ENCODE measurements at places on chromosomes 3 and 15.

- DNase-seq, result no peak
Measured at GRCh38 chr15:40793216-40793989, 13.5 kb upstream of the ZFYVE19 start.

DNA sequence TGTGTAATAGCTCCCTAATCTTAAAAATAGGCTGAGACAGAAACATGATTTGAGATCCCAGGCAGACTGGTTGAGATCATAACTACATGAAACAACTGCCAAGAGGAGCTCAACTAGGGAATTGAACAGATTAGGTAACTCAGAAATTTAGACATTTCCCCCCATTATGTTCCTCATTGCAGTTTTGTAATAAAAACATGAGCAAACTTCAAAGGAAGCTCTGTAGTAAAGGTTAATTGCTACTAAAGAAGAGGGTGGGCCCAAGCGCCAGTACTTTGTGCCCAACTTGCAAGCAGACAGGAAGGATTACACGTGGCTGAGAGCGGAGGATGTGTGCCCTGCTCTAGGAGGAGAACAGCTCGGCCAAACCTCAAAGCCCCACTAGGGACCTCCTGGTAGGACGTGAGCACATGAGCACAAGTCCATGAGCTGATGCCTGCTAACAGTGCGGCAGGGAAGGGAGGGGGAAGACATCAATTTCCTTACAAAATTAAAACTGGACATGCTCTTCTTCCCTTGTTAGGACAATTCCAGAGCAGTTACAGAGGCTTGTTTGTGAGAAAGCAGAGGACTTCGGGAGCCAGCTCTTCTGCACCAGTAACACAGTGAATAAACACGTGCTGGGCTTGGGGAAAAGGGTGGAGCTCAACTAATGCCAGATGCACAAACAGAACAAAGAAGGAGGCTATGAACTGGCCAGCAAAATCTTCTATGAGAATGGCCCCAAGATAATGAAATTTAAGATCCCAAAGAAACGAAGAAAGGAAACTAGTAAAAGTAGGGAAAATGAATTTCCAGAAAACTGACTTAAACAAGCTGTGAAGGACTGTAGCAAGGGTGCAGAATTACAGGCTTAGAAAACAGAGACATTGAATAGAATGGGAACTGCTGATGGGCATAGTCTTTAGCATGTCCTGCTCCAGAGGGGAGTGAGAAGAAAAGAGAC lies 275.5 kb downstream of the MECOM start:
- DNase-seq, result no peak

DNA sequence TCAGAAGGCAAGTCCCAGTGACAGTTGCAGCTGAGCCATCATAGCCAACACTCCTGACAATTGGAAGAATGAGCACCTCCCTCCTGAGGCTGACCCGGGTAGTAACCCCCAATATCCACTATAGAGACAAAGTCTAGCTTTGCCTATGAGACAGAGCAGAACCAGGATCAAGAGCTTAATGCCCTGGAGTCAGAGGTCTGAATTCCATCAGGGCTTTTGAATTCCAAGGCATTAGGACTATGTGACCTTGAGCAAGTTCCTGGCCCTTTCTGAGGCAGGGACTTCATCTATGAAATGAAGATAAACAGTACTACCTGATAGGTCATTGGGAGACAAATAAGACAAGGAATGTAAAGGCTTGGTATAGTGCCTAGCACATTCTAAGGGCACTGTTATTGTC lies 3.1 kb upstream of the INAFM2 start:
- DNase-seq, result no peak

DNA sequence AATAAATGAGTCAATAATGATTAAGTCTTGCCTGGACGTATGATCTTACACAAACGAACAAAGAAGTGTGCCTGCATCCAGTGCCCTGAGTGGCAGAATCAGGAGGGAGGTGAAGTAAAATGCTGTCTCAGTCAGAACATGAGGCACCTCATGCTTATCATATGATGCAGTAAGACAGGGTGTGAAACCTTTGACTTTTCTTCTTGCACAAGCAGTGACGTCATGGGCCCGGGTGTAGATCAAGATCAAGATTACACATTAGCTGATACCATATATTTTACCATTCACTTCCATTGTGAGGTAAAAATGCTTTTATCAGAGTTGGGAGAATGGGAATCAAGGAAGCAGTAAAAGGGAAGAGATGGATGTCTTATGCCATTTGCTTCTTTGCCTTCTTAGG lies 291.6 kb upstream of the PLSCR5 start:
- DNase-seq, result no peak

- DNase-seq, result no peak
Measured at GRCh38 chr15:96218623-96219455, 111.7 kb upstream of the NR2F2 start.

DNA sequence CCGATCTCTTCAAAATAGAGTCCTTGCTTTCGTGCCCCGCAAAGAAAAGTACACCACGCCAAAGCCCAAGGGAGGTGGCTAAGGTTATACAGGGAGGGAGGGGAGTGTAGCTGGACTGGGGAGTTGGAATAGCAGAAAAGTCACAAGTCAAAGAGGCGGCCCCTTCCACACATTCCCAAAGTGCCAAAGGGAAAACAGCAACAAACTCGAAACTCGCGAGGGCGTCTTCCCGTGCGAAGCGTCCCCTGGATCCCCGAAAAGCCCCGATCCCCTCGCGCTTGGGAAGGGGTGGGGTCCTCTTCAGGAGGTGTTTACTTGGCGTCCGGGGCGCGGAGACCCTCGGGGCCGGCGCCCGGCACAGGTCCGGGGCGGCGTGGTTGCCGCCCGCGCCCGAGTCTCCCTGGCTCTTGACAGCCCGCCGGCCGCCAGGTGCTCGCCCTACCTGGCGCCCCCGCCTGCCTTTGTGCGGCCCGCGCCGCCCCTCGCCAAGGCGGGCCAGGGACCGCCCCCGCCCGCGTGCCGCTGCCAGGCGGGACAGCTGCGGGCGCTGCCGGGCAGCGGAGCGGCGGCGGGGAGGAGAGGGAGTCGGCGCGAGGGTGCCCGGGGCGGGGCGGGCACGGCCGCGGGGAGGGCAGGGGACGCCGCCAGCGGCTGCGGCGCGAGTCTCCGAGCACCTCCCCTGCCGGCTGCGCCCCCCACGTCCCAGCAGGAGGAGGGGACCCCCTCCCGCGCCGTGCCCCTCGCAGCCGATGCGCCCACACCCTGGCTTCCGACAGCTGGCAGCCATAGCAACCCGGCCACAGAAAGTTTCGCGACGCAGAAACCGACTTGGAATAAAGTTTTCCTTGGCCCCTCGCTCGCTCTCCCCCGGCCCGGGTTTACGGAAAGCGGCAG lies 966 bp downstream of the MYO1E start:
- no peak for DNase-seq

DNA sequence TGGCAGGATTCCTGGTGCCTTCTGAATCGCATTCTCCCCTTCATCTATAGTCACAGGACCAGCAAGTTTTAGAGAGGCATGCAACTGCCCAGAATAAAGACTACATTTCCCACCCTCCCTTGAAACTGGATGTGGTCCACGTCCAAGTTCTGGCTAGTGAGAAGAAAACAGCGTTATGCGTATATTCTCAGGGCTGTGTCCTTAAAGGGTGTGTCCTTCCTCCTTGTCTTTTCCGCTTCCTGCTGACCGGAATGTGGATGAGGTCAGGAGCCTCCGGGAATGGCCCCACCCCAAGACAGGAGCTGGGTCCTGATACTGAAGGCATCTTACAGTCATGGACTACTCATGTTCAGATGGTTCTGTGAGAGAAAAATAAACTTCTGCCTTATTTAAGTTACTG lies 20.2 kb downstream of the CHST2 start:
- DNase-seq, result no peak

DNA sequence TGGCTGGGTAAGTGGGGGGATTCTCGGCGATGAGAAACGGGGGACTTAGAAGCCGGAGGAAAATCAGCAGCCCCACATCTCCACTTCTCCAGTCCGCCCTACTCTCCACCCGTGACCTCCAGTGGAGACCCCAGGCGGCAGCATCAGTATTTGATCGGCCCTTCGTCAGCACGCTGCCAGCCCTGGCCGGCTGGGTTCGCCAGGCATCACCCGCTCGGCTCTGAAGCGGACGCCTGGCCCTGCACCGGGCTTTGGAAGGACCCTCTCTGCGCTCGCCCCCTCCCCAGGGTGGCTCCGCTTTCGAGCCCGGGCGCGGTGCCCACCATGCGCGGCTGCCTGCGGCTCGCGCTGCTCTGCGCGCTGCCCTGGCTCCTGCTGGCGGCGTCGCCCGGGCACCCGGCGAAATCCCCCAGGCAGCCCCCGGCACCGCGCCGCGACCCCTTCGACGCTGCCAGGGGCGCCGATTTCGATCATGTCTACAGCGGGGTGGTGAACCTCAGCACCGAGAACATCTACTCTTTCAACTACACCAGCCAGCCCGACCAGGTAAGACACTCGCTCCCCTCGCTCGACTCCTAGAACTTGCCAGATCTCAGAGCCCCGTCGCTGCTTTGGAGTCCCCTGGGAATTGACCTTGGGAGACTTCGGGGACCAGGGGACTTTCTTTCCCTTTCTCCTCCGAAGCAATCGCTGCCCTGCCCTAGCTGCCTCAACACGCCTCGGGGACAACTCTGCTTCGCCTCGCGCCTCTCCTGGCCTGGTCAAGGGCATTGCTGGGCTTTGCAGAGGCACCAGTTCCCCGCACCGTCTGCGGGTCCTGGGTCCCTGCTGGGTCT lies 561 bp downstream of the SIDT1 start:
- DNase-seq, result no peak

DNA sequence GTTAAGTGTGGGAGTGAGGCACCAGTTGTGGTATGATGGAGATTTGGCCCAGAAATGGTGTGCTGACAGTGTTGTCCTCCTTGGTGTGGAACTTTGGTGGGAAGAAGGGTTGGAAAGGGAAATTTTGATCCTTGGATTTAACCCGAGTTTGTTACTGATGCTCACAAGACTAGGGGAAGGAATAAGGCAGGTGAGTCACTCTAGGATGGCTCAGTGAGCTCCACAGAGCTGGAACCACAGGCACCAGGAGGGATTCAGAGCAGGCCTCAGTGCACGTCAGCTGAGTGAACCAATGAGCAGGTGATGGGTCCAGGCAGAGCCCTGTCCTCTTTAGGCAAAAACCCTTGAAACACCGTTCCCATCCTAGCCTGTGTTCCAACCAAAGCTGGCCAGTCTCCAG lies 11.4 kb downstream of the CHRD start:
- no peak for DNase-seq

GRCh38 chr3:78970656-78971055 lies 797.1 kb downstream of the ROBO1 start:
- no peak for DNase-seq

GRCh38 chr15:62301993-62302675 lies 137.0 kb upstream of the C2CD4B start:
- no peak for DNase-seq

DNA sequence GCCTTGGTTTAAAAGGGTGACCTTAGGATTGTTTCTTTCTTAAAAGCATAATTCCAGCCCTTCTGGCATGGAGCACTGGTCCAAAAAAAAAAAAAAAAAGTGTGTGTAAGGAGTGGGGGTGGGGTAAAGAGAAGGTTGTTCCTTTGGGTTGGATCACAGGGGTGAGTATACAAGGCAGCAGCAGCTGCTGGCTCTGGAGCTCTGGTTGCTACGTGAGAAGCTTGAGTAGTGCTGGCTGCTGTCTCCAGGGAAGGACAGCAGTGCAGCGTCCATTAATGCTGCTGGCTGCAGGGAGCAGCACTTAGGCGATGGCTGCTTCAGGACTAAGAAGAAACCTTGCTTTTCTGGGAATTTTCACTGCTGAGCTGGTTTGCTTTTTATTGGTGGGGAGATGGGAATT lies 2.3 kb downstream of the SETD5 start:
- no peak for DNase-seq

- DNase-seq, result no peak
Measured at GRCh38 chr15:89500397-89501270, 4.3 kb upstream of the RHCG start.

GRCh38 chr3:160754371-160754854 lies 1.6 kb upstream of the PPM1L start:
- no peak for DNase-seq

GRCh38 chr15:63283126-63283525 lies 5.7 kb downstream of the APH1B start:
- no peak for DNase-seq

GRCh38 chr3:149316437-149316836 lies 17.0 kb downstream of the TM4SF18 start:
- DNase-seq, result no peak

- no peak for DNase-seq
Measured at GRCh38 chr3:151329363-151329762, at the start of gene P2RY13. P2RY13 (minus strand) TSS chr3:151329549; CDS start chr3:151329528, 21 bp downstream.

DNA sequence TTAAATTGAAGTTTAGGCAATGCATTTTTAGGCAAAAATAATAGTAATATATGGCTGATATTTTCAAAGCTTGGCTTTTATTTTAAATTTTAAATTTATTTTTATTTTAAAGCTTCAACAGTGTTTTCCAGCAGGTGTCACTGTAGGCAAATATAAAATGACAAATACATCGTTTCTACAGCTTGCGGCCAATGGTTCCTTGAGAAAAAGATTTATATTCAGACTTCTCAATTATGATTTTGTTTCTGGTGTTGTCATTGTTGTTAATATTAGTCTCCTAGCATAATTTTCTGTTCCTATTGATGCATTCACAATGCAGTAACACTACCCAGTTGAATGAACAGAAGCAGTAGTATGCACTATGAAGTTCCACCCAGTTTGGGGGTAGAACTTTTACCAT lies 220.7 kb upstream of the DNAJC19 start:
- no peak for DNase-seq

- DNase-seq, result no peak
Measured at GRCh38 chr3:74599564-74599963, 14.9 kb downstream of the CNTN3 start.

GRCh38 chr15:65077981-65078352 lies 1.4 kb downstream of the KBTBD13 start:
- DNase-seq, result peak; percentile 18

DNA sequence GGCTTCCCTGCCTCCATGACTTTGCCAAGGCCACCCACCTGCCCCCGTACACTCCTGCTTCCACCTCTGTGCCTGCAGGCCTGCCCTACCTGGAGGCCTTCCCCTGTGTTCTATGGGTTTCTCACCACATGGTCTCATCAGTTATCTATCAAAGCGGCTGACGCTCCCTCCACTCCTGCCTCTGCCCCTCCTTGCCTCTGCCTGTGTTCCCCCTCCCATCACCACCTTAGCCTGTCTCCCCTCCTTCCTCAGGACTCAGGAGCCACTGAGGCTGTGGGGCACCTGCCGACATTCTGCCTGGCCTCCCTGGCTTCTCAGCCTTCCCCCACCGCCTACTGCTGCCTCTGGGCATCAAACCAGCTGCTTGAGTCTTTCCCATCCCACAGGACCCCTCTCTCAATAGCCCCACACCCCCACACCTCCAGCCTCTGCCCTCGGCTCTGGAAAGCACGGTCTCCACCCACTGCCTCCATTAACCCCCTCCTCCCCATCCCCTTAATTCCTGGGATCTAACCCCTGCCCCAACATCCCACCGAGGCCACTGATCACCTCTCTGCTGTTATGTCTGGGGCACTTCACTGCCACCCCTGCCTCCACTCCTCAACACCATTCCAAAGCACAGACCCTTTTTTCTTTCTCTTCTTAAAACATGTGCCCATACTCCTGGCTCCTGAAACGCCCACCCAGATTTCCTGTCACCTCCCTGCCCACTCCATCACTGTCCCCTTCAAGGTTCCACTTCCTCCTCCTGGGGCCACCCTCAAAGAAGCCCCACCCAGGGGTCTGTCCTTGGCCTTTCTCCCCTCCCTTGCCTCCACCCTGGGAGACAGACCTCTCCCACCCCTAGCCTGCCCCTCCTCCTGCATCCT lies 24.4 kb upstream of the CYP11A1 start:
- DNase-seq, result no peak

Measured in stimulated activated CD8-positive, alpha-beta memory T cell treated with anti-CD3 and anti-CD28 coated beads, Interleukin-2, amount 100 ng/mL, for 1 hour (primary cell).